ENCODE measurements at places on chromosomes 11 and 22.

GRCh38 chr11:9489080-9489765 lies 28.4 kb downstream of the ZNF143 start:
- DNase-seq, result no peak

- DNase-seq, result no peak
Observed at GRCh38 chr11:76653674-76654284, 16.8 kb downstream of the LRRC32 start.

- no peak for DNase-seq
Observed at GRCh38 chr11:75916882-75917281, 101.9 kb downstream of the UVRAG start.

- DNase-seq, result no peak
Observed at GRCh38 chr22:29377979-29378378, 10.4 kb downstream of the AP1B1 start.
